ENCODE measurements at places on chromosomes 11 and 22.

DNA sequence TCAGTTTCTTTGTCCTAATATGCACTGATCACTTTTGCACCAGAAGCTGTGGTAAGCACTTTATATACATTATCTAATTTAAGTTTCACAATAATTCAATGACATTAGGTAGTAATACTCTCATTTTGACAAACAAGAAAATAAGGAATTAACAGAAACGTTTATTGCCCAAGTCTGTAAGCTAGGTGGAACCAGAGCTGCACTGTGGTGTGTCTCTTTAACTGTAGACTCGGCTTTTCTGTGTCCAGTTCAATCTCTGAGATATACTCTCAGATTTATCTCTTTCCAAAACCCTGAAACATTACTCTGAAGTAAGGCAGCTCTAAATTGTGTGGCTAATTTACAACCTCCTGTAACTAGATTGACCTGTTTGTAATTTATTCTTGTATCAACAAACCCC is 101.1 kb downstream of the MUC15 start:
- no peak for DNase-seq

DNA sequence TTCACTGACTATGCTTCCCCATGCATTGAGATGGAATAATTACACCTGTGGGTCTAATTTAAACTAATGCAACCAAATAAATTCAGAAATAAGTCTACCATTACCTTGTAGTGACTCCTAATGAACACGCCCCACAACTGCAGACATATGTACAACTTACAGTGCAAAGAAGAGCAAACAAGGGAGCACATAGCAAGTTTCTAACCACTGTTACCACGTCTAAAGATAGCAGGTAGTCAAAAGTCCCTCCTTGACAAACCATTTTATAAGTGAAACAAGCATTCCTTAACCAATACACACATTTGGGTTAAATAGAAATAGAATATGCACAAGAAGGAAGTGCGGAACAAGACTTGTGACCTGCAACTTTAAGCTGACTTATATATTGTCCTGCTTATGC is 20.6 kb downstream of the PHF21A start:
- no peak for DNase-seq

DNA sequence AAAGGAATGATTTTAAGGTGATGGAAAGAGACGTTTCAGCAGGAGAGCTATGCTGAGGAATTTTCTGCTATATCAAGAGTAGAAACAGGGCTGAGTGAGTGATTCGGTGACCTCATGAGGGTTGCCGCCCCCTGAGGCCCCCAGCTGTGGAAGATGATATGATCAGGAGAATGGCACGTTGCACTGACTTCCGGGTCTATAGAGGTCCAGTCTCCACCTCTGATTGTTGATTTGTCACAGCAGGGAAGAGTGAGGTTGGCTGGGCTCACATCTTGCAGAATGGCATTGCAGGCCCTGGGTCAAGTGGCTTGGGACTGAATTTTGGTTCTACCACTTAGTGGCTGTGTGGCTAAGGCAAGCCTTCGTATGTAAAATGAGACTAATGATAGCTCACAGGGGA is 205.1 kb downstream of the SNX19 start:
- no peak for DNase-seq

- DNase-seq: no peak
Measured at GRCh38 chr11:107956543-107956942, 28.3 kb downstream of the RAB39A start.

DNA sequence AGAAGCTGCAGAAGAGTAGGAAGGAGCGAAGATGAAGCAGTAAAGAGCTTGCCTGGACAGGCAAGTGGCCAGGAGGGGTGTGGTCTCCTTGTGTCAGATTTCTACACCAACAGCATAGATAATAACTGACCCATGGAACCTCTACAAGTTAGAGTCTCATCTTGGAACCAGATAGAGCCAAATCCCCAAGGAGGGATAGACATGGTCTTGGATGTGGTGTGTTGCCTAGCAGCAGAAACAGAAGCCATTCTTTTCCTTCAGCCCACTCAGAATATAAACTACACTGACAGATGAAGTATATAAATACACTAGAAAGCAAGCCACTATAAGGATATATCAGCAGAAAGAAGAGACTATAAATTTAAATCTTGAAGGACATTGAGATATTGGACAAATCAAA is 4.3 kb upstream of the CARD16 start:
- no peak for DNase-seq

DNA sequence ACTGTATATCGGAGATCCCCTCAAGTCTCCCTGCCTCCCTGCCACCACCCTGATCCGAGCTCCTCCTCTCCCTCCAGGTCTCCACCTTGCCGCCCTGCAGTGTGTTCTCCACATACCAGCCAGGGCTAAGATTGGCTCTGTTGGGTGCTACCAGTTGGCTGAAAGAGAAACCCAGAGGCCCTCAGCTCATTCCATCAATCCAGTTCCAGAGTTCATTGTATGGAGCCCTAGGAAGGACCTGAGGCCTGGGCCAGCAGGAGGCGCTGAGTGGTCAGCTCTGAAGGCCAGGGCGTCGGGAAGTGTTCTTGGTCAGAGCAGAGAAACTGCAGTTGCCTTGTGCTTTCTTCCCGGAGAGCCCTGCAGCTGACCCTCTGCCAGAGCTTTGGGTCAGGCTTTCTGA is 2.2 kb upstream of the TOP3B start:
- no peak for DNase-seq

- DNase-seq: no peak
Measured at GRCh38 chr11:3109434-3109833, 52.2 kb upstream of the CARS1 start.

DNA sequence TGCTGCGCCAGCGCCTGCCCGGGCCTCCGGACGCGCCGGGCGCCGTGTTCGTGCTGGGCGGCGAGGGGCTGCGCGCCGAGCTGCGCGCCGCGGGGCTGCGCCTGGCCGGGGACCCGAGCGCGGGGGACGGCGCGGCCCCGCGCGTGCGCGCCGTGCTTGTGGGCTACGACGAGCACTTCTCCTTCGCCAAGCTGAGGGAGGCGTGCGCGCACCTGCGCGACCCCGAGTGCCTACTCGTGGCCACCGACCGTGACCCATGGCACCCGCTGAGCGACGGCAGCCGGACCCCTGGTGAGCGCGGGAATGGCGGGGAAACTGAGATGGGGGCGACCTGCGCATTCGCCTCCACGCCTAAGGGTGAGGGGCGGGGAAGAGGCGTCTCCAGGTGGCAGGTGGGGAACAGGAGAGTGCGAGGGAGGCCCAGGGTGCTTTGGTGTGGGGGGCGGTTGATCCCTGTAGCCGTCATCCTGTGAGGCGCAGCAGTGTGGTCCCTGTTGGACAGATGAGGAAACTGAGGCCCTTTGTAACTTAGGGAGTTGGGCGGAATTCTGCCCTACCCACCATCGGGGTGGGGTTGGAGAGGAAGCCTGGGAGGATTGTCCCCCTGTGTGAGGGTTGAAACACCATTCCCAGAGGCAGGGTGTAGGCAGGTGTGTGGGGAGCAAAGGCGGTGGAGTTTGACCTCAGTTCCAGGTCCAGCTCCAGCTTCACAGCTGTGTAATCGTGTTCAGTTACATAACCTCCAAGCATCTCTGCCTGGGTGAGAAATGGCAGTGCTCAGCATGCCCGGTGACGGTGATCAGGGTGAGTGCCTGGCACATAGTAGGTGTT is 758 bp downstream of the PDXP start:
- DNase-seq: no peak

DNA sequence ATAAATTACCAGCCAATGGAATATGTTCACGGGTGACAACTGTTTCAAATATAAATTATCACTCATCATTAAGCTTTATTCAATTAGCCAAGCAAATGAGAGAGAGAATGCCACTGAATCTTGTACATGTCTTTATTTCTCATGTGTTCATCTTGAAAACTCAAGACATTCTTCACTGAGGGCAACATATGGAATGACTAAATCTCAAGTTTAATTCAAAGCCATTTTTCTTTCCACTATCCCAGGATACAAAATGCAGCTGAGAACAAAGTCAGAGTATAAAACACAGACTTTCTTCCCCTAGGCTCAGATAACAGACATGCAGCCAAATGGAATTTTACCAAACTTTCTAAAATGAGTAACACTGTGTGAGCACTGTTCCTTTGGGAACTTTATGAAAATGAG is 12.1 kb upstream of the BBOX1 start:
- DNase-seq: no peak

GRCh38 chr22:50306753-50307749 is at the start of gene PLXNB2:
PLXNB2 (minus strand) TSS chr22:50307646; CDS start chr22:50290584, 17,062 bp downstream.
- DNase-seq: no peak

DNA sequence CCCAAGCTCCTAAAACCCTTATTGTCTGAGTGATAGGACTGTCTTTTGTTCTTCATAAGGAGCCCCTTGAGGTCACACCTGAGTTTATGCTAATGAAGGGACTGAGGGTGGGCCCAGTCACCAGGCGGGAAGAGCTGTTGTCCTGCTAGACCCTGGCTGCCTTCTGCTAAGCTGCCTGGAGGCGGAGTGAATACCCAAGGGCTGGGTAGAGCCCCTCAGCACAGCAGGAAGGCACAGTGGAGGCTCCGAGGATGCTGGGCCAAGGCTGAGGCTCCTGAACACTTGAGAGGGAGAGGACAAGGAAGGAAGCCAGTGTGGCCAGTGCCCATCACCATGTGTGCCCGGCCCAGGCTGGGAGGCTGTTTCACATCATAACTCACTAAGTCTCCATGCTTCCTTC is 4.8 kb upstream of the PHF21B start:
- DNase-seq: no peak

- DNase-seq: no peak
Measured at GRCh38 chr22:50705219-50705691, 32.6 kb downstream of the SHANK3 start.

GRCh38 chr11:11420899-11421285 is 67.8 kb upstream of the CSNK2A3 start:
- DNase-seq: no peak

DNA sequence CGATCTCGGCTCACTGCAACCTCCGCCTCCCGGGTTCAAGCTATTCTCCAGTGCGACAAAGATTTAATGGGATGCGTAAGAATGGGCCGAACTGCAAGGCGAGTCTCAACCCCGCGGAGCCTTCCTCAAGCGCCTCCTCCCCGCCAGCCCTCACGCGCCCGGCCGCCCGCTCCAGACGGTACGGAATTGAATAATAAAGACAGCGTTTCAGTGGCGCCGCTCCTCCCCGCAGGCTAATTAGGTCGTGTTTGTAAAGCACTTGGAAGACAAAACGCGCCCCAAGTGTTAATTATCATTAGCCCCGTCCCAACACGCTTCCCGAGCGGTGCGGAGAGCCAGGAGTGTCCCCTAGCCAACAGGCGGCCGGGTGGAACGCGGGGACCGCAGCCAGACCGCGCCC is 192.0 kb downstream of the BUD13 start:
- no peak for DNase-seq

DNA sequence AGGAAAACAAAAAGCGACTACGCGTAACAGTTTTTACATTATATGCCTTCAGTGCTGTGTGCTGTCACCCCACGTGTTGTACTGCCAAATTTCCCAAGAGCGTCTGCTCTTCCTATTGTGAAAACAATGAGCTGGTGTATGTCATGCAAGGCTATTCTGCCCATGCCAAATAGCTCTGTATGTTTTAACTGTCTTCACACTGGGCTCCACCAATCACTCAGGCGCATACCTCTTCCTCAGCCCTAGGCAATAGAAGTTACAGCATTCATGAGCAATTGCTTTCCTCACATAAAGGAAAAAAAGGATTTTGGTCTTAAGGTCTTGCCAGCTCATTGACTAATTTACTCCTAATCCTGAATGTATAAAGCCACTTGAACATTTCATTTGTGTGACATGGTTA is 606.8 kb downstream of the NTM start:
- no peak for DNase-seq

- peak; percentile 16 for DNase-seq
Measured at GRCh38 chr11:75582895-75583717, 21.1 kb downstream of the SERPINH1 start.

GRCh38 chr11:61571869-61572268 is 9.0 kb downstream of the SYT7 start:
- no peak for DNase-seq

DNA sequence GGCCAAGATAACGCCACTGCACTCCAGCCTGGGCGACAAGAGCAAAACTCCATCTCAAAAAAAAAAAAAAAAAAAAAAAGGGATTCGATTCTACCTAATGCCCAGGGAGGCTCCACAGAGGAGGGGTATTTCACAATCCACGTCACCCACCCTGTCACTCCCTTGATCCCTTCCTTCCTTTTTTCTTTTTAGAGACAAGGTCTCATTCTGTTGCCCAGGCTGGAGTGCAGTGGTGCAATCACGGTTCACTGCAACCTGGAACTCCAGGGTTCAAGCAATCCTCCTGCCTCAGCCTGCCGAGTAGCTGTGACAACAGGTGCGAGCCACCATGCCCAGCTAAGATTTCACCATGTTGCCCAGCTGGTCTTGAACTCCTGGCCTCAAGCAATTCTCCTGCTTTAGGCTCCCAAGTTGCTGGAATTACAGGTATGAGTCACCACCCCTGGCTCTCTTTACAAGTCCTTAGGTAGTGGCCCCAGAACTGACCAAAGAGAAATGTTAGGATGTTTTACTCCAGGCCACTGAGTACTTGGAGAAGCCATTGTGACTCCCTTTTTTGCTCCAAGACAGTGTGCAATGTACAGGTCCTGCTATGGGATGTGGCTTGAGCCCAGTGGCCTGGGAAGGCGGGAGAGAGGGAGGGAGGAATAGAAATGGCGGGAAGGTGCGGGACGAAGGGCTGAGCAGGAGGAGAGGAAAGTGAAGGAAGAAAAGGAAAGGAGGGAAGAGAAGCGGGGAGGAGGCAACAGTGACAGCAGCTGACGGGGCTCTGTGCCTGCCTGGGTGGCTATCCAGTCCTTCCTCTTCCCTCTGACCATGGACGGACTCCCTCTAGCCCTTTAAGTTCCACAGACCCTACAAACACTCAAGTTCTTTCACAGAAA is 11.8 kb upstream of the FXYD2 start:
- DNase-seq: no peak

DNA sequence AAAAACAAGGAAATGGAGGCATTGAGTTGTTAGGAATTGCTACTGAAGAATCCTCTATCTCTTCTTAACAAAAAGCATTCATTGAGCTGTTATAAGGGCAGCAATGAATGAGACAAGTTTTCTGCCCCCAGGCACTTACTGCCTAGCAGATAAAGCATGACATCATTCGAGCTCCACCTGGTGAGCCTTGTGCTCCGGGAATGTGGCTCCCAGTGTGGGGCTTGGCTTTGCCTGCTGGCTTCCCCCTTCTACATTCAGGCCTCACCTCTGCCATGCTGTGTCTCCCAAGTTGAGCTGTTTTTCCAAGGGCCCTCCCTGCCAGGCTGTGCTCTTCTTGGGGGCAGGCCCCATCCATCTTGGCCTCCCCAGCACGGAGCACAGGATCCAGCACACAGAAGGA is 56.9 kb upstream of the EIF3D start:
- no peak for DNase-seq

DNA sequence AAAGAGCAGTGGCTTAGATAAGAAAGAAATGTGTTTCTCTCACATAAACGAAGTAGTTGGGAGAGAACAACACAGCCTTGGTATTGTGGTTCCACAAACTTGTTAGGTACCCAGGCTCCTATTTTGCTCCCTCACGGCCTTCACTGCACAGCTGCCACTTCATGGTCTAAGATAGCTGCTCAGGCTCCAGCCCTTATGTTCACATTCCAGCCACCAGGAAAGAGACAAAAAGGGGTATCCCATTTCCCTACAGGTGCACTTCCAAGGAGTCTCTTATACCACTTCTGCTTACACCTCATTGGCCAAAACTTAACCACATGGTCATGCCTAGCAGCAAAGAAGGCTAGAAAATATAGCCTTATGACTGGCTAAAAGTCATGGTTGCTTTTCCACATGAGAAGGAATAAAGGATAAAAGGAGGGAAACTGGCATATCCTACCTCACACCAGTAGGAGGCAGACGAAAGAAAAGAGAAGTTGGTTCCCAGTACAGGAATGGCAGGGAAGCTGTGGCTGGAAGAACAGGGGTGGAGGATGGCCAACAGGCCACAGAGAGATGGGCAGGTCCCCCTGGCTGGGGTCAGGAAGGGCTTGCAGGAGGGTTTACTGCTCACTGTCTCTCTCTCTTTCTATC is 5.4 kb upstream of the HDHD5 start:
- DNase-seq: no peak

Data from effector CD4-positive, alpha-beta T cell (primary cell).